ENCODE measurements at places on chromosomes 12 and 14.

DNA sequence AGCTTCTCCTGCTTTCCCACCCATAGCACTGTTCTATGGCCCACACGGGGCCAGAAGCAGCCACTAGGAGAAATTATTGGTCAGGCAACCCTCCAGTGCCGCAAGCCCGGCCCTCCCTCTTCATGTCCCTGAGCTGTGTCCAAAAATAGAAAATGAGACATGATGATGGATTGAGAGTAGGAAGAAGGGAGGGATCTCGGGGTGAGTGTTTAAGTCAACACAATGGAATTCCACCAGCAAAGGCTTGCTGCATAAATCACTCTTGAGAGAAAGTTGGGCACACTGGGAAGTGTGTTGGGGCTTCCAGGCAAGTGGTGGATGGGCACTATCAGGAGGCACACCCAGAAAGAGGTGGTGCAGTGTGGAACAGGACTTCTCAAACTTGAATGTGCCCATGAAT lies 94.2 kb downstream of the LLPH start:
- DNase-seq = peak; percentile 95

DNA sequence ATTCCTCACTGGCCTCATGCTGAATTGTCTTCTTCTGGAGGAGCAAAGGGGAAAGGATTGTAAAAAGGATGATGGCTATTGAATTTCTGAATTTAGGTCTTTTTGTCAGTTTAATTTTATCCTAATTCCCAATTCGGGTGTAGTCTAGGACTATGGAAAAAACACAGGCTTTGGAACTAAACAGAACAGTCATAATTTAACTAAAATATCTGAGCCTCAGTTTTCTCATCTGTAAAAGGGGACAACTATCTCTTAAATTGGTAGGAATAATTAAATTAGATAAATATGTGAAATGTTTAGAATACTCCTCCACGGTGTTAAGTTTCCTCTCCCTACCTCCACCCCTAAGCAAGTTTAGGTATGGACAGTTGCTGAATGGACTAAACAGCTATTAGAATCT lies 3.2 kb upstream of the SP1 start:
- no peak for DNase-seq

DNA sequence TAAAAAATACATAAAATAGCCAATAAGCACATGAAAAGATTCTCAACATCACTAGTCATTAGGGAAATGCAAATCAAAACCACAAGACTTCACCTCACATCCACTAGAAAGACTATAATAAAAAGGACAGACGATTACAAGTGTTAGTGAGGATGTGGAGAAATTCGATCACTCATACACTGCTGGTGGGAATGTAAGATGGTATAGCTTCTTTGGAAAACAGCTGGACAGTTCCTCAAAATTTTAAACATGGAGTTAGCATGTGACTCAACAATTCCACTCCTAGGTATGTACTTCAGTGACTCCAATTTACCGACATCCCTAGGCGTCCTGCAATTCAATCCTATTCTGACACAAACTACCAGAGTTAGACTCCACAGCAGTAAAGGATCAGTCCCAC lies 13.7 kb downstream of the TRIM9 start:
- no peak for DNase-seq

DNA sequence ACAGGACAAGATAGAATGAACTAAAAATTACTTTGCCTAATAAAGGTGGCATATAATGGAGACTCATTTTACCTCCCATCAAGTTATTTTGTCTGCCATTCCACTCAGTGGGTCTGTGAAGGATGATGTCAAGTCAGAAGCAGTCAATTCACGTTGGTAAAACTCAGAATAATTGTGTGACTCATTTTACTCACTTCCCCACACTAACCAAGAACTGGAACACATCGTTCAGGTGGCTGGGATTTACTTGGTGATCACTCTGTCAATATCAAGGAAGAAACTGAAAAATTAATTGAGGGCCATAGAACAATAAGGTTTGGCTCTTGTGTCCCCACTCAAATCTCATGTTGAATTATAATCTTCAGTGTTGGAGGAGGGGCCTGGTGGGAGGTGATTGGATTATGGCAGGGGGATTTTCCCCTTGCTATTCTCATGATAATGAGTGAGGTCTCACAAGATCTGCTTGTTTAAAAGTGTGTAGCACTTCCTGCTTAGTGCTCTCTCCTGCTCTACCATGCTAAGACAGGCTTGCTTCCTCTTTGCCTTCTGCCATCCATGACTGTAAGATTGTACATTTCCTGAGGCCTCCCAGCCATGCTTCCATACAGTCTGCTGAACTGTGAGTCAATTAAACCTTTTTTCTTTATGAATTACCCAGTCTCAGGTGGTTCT lies 35.7 kb upstream of the GTF2A1 start:
- no peak for DNase-seq

- DNase-seq = no peak
Observed at GRCh38 chr12:111010061-111010460, 89.7 kb upstream of the MYL2 start.

- DNase-seq = no peak
Observed at GRCh38 chr12:132163041-132163910, 19.0 kb downstream of the NOC4L start.

DNA sequence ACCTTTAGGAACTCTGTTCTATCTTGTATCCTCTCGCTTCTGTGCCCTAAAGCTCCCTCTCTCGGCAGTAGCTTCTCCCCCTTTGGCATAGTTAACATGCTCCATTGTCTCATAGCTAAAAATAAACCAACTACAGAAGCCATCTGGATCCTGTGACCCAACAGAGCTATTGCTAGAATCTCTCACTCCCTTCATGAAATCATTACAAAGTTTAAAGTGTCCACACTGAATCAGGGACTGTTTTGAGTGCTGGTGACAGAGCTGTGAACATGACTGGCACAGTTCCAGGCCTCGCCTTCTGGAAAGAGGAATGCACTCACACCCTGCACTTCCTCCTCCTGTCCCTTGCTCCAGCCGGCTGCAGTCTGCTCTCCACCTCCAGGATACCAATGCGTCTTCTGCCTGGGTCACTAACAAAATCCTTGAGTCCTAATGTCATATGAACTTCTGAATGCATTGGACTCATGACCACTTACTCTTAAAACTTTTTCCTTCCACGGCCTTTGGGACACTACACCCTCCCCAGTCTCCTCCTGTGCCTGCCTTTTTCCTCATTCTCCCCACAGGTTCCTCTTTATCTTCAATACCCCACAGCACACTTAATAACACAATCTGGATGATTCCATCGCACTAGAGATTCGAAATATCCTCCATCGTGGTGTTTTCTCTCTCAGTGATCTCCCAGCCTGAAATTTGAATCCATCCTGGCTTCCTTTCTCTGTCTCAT lies 13.2 kb downstream of the PLBD1 start:
- DNase-seq = peak; percentile 16

DNA sequence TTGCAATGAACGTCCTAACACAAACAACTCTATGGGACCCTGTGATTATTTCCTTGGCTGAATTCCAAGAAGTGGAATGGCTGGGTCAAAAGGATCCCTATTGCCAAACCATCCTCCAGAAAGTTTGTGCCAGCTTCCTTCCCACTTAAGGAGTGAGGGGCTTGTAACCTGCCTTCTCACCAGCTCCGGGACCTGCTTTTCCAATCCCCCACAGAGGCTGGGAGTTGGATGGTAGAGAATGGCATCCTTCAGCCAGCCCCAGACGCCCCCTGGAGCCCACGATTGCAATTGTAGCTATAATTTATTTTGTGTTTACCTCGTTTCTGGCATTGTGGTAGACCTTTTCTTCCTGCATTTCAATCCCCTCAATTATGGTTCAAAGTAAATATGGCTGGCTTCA lies 9.7 kb upstream of the ZDHHC22 start:
- DNase-seq = peak; percentile 8

DNA sequence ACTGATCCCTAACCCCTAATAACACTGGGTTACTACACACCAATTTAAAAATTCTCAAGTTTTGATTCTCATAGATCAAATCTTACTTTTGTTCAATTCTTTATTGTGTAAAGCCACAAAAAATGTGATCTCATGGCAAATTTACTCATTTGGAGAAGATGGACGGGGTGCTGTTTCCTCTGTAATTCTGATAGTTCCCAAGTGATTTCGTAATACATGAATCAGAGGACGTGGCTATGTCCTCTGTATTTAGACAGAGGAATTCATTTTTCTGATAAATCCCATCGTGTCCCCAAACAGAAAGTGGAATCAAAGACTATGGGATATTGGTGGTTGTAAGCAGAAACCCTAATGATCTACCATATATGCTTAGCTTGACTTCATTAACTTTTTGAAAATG lies 76.6 kb upstream of the GNG2 start:
- DNase-seq = peak; percentile 84

- no peak for DNase-seq
Observed at GRCh38 chr12:2453761-2454090, 341.0 kb upstream of the FKBP4 start.

- peak; percentile 58 for DNase-seq
Observed at GRCh38 chr14:28673056-28673455, 93.5 kb upstream of the FOXG1 start.

DNA sequence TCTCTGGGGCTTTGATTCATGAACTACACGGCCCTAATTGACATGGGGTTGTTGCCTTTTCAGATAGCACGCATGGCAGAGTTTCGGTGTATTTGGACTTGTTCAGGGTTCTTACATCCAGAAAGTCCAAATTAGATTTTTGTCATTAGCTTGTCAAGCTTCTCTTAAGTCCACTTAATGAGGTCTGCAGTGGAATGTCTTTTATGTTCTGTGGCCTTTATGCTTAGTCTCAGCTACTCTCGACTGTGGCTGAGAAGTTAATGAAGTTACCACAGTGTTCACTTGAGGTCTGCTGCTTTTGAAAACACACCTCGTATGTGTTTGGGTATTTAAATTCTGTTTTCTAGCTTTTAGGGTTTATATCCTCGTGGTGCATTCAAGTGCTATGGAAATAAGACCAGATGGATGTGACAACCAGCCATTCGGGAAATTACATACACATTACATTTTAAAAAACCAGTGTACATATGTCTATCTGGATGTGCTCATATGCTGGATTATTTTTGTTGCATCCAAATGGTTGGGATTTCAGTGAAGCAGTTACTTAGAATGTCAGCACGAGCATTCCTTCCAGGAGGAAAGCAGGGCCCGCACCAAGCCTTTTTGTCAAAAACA lies 80.2 kb downstream of the RMST start:
- DNase-seq = no peak

- no peak for DNase-seq
Observed at GRCh38 chr14:89440986-89441909, 24.2 kb upstream of the FOXN3 start.

GRCh38 chr12:93616584-93617101 lies 44.2 kb downstream of the SOCS2 start:
- peak; percentile 91 for DNase-seq

GRCh38 chr12:115323223-115323905 lies 639.4 kb upstream of the TBX3 start:
- DNase-seq = peak; percentile 92

- DNase-seq = peak; percentile 40
Observed at GRCh38 chr12:120640861-120641833, 721 bp downstream of the CABP1 start.

GRCh38 chr12:52323416-52324152 lies 2.4 kb upstream of the KRT83 start:
- DNase-seq = no peak

DNA sequence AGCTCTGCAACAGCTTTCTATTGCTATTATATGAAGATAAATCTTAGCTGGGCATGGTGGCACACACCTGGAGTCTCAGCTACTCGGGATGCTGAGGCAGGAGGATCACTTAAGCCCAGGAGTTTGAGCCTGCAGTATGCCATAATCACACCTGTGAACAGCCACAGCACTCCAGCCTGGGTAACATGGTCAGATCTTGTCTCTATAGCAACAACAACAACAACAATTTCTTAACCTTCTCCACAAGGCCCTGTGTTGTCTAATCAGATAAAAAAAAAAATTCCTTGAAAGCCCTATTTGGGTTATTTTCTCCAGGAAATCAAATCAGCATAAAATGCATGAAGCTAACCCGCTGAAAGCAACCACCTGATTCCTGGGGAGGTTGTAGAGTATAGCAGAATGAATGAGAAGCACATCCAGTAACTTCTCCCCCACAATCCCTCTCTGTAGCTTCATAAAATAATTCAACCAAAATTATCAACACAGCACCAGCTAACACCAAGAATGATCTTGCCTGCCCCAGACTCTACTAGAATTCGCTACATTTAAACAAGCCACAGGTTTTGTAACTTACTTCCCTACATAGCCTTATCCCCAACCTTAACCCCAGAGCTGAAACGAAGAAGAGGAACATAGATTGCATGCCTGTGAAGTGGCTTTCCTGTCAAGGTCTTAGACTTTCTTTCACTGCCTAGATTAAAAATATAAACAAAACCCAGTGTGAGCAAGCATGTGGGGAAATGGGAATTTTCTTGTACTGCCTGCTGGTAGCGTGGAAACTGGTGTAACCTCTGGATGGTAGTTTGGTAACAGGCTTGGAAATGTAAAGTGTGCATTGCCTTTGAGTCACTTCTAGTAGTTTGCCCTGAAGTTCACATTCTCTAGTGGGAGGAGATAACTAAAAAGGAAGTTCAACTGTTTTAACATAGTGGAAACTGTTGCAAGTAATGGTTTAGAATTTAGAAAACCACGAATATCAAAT lies 6.0 kb upstream of the STK38L start:
- peak; percentile 25 for DNase-seq

- DNase-seq = no peak
Observed at GRCh38 chr14:30385925-30386324, 173.0 kb upstream of the G2E3 start.

GRCh38 chr14:49770212-49770817 lies 2.4 kb downstream of the KLHDC2 start:
- peak; percentile 25 for DNase-seq

DNA sequence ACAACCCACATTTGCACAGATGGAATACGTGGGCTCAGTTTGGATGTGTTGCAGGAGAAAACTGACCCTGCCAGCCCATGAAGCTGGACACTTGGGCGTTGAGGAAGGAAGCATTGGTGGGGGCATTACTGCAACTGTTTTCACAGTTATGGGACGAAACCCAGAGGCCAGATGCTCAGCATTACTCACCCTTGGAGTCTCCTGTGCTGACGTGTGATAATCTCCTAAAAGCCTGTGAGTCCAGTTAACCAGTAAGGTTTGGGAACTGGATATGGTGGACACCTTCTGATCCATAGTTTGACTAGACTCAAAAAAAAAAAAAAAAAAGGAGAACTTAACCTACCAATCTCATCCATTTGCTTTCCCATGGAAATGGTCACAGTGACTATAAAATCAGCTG lies 52.8 kb upstream of the EGLN3 start:
- DNase-seq = peak; percentile 75

All from fibroblast of mammary gland (primary cell).